ENCODE measurements at places on chromosomes 4 and X.

- no peak for DNase-seq
These were observed 91.2 kb downstream of the RAP1GDS1 start for GRCh38 chr4:98352396-98352795.

DNA sequence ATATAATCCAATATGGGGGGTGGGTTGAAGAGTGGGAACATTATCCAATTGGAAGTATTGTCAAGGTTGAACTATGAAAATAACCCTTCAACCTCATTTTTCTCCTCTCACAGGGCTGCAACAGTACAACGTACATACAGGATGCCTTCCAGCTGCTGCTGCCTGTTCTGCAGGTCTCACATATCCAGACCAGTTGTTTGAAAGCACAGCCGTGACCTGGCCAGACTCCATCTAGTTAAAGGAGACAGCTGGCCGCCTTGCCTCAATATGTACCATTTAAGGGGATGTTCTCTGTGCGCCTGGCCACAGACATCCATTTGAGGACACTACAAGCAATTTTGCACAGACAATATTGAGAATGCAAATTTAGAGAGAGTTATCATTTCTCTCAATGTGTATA, 75.7 kb downstream of the FAM114A1 start:
- DNase-seq, result no peak

DNA sequence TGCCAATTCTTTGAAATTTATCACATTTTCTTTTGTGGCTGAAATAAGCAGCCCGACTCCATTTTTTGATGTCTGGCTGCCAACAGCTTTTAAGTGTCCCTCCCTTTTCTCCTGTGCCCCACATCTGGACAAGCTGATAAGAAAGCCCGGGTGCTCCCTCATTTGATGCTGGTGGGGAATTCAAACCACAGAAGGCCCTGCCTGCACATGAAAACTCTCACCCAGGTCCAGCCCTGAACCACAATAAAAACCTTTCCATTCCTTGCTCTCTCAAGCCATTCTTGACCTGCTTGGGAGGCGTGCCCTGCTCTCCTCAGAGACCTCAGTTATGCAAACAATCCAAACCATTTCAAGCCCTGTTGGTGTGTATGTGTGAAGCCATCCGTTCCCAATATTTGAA, 93.9 kb downstream of the FAM53A start:
- DNase-seq, result no peak

DNA sequence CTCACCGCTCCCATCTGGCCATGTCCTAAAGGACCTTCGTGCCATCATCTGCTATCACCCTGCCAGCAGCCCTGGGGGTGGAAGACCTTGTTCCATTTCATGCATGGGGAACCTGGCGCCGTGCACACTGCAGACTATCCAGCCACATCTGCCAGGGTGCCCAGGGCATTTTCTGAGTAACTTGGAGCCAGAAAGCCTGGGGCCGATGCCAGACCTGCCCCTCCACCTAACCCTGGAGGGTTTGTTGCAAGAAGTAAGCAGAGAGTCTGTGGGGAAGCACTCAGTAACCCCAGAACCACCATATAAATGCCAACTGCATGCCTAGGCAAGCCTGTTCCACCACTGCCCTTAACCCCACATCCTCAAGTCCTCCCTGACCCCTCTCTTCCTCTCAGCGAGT, 7.3 kb downstream of the HAUS7 start:
- no peak for DNase-seq

DNA sequence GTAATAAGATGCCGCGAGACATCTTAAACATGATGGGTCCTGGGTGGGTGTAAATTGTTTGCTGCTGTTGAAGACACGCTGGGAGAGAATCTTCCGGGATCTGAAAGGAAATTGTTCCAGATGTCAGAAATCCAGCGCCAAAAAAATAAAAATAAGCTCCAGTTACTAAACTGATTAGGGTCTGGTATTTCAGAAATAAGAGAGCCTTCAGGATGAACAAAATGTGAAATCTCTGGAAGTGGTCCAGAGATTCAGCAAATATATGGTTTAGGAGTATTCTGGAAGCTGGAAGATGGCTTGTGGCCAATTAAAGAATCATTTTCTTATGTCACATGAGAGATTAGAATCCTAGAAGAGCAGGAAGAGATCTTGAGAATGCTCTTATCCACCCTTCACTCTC, 75.8 kb upstream of the NHS start:
- no peak for DNase-seq

GRCh38 chr4:11765849-11766453, 337.3 kb upstream of the HS3ST1 start:
- no peak for DNase-seq

DNA sequence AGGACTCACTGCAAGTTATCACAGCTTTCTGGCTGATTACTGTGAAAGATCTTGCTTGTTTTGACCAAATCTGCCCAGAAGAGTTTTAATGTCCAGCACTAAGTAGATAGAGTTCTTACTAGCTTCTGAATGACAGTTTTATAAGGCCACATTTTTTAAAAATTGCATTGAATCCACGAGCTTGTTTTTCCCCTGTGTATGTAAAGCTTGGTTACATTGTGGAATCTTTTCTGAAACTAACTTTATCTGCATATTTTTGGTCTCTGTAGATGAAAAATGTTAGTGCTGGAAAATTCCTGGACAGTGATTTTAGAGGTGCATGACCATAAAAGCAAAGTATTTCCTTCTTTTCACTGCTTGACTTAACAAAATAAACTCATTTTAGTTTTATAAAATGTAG, 650.3 kb upstream of the FAM241A start:
- no peak for DNase-seq

DNA sequence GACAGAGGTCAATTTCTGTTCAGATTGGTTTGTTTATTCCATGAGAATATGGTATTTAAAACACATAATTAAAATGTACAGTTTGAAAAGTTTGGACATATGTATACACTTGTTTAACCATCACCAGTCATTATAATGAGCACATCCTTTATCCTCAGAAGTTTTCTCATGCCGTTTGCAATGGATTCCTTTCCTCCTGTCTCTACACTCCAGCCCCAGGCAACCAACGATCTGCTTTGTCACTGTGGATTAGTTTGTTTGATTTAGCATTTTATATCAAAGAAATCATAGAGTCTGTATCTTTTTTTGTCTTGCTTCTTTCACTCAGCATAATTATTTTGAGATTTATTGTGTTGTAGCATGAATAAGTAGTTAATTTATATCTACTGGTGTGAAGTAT, 243.0 kb upstream of the TRAM1L1 start:
- DNase-seq, result no peak

GRCh38 chr4:42282081-42282901, 115.0 kb upstream of the SHISA3 start:
- DNase-seq, result peak; percentile 73

DNA sequence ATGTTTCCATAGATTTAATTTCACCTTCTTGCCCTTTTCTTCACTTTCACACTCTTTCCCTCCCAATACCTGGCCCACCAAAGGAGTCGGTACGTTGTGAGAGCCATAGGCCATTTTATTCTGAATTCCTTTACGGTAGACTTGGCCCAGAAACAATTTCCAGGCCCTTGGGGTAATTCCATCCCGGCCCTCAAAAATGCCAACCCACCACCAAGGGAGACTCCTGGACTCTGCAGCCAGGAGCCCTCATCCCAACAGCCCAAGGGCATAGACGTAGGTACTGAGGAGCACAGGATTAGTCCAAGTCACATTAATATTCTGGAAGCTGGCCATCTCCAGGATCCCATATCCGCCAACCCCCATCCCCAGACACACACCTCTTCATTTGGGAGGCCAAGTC, 102.9 kb downstream of the LIMCH1 start:
- DNase-seq, result no peak

DNA sequence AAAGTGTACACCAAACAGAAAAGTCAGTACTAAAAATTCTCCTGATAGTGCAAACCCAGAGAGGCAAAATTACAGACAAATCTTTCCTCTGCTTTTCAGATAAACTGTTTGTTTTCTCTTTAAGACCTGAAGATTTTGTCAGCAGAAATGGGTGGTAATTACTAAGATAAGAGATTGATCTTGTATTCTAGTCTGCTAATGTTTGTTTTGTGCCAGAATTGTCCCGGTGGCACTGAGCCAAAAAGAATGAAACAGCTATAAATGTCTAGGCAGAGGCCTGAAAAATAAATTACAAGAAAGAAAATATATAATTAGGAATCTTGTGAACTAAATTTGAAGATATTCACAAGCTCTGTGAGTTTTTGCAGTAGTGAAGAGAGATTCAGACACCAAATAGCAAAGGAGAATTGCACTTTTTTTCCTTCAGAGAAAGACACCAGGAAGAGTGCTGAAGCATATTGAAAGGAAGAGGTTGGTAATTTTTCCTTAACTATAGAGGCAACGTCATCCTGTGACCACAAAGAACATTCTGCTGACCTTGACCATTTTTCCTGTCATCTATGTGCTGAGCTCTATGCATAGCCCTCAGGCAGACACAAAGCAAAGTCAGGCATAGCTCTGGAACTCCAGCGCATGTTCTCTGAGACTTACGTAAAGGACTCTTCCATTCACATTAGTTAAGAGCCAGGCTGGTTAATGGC, 314.5 kb upstream of the RASGEF1B start:
- DNase-seq, result peak; percentile 28

DNA sequence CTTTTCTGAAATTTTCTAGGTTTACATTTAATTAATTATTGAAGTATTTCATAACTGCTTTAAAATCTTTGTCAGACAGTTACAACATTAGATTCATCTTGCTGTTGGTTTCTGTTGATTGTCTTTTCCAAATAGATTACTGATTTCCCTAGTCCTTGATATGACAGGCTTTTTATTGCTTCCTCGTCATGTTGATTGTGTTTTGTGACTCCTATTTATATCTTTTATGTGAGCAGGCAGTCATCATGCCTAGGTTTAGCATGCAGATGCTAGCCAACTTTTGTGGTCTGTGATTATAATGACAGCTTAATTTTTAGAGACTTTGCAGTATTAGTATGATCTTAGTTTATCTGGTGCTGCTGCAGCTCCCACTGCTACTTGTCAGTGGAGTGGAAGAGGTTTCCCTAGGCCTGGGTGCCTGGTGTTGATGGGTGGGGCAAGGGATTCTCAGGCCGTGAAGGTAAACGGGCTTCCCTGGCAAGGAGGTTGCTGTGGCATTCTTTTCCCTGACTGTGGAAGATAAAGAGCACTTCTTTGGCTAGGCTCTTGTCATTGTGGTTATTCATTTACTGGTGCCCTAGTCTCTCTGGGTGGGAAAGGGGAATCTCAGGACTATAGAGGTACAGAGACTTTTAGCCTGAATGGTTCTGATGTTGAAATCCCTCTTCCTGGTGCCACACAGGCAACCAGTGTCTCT, 65.7 kb downstream of the SERPINA7 start:
- no peak for DNase-seq

DNA sequence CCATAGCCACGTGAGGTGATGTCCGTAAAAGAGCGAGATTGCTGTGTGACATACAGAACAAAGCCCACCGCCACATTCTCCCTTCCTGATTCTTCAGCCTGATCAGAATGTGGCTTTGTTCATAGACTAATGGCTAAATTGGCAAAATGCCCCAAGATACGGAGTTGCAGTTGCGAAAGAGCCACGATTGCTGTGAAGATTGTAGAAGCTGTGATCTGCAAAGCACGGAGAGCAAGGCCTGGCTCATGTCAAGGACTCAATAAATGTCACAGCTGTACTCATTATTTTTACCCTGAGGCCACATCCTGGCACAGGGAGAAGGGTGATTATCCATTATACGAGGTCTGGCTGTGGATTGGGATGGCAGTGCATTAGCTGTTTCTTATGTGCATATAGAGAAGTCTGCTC, 34.2 kb downstream of the ARSD start:
- no peak for DNase-seq

DNA sequence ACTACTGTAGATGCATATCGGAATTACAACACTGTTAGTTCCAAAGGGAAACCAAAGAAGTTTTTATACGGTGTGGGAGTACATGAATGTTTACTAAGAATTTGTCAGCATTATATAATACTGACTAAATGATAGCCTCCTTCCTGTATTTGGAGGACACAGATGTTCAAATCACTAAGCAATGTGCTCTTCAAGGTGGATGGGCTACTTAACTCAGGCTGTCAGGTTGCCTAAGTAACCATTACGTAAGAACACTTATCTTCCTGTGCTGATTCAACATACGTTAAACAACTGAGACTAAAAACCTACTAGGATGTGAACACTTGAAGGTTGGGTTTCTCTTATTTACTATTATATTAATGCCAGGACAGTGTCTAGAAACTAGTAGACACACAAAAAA, 81.9 kb upstream of the HPGD start:
- DNase-seq, result peak; percentile 55

DNA sequence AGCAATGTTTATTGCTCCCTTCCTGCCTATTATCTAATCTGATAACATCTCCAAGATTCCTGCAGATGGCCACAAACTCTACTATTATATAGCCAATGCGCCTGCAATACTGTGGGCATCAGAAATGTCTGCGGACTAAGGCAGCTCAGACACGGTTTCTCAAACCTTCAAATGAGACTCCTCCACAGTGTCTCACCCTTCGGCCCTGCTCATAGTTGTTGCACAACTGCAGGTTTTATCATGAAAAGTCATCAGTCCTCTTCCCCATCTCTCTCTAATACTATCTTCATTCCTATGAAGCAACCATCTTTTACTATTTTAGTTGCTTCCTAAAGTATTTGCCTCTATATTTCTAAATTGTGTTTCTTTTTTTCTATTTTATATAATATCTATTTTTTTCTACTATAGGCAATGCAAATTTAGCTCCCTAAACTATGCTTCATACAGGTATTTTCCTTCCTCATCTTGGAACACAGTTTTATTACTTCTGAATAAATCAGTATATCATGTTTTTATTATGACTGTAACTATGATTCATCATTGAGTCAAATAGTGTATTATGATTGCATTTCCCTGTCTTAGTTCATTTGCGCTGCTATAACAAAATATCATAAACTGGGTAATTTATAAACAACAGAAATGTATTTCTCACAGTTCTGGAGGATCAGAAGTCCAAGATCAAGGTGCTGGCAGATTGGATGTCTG, 129.7 kb upstream of the EDNRA start:
- DNase-seq, result no peak

DNA sequence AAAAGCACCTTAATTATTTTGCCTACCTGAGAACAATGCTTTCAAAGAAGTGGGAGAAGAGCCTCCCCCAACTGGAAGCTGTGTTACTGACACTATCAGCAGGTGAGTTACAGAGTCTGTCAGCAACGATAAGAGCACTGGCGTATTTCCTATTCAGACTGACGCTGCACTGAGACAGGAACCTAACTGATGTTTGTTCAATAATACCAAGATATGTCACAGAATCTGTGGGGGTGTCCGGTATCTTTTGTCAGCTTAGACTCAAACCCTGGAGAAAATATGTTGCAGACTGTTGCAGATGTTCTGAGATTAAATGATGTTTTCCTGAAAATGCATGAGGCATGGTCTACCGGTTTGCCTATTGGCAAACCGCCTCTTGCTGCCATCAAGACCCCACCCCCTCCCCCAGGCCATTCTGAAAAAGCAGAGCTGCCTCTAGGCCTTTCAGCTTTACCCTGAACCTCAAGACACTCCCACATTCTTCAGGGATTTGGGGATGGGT, 115.2 kb upstream of the KIT start:
- no peak for DNase-seq

GRCh38 chrX:42538405-42538804, 239.6 kb downstream of the PPP1R2C start:
- no peak for DNase-seq

GRCh38 chrX:78105944-78106650, 2.0 kb downstream of the PGK1 start:
- no peak for DNase-seq

GRCh38 chrX:102995316-102995715, 58.2 kb downstream of the RAB40AL start:
- no peak for DNase-seq
